ENCODE measurements at places on chromosomes 4 and X.
A peak's percentile ranks its signal among the peaks of the same experiment; 100 is the strongest.

- DNase-seq: no peak
Observed at GRCh38 chr4:2079926-2080325, 20.8 kb downstream of the NAT8L start.

GRCh38 chr4:154417373-154417673, 74.3 kb downstream of the DCHS2 start:
- DNase-seq: no peak

DNA sequence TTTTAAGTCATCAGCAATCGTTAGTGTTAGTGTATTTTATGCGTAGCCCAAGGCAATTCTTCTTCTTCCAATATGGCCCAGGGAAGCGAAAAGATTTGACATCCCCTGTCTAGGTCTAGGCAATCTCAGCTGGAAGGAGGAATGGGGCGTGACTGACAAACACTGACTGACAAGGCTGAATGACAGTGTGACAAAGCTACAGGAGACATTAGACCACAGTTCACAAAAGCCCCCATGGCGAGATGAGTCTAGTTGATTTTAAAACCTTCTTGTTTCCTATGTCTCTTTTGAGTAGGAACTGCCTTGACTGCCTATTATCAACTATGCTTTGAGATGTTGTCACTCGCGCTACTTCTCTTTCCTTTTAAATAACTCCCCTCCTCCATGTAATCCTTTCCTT, 42.3 kb downstream of the QRFPR start:
- no peak for DNase-seq

- DNase-seq: no peak
Observed at GRCh38 chrX:152642931-152643564, 5.4 kb downstream of the GABRQ start.

GRCh38 chrX:130339408-130340222, at the start of gene SLC25A14:
Gene SLC25A14, plus strand, starts transcription at chrX:130339919. Its CDS starts 360 bp downstream, at chrX:130340279.
- peak; percentile 65 for DNase-seq

GRCh38 chrX:69031181-69031580, 134.1 kb downstream of the PJA1 start:
- no peak for DNase-seq
